ENCODE measurements at places on chromosomes 16 and 17.

DNA sequence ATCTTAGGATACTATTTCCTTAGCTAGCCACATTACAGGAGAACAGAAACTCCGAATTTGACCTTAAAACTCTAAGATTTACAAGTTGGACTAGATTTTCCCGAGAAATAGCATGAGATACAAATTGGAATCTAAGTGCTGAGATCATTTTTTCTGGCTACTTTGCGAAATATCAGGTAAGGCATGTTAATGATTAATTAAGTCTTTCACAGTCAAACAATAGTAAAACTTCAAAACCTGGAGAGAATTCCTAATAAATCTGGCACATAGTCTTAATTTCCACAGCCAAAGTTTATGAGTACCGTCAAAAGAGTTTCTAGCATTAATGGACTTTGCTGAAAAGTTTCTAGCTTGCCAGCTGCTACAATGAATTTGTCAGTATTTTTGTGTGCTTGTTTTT lies 379.5 kb upstream of the TOM1L1 start:
- no peak for DNase-seq

DNA sequence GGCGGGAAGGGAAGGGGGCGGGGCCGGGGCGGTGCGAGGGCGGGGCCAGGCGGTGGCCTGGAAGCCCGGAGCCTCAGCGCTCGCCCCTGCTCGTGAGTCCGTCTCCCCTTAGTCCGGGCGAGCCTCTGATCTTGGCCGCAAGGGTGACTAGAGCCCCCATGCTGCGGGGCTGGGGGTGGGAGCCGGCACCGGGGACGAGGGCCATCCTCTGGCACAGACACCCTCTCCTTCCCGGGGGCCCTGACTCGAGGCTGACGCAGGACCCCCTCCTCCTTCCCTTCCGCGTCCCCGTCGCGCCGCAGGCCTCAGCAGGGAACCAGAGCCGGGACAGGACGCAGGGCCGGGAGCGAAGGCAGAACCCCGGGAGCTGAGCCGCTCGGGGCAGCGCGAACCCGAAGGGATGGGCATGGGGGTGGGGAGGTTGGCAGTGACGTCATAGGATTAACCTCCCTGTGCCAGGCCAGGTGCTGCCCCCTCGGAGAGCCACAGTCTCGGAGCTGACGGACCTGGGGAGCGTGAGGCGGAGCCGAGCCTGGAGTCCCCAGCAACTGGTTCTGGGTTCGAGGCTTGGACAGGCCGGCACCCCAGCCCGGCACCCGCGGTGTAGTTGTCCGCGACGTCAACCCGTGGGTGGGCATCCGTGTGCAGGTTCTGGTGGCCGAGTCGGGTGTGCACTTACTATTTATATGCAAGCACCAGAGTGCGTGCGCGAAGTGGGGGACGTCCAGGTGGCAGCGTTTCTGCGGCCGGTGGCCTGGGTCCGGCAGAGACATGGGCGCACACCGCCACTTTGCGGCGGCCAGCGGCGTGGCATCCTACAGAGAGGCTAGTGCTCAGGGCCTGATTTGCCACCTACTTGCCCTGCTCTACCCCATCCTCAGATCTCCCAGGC lies 503 bp upstream of the PLCD3 start:
- peak; percentile 94 for DNase-seq

DNA sequence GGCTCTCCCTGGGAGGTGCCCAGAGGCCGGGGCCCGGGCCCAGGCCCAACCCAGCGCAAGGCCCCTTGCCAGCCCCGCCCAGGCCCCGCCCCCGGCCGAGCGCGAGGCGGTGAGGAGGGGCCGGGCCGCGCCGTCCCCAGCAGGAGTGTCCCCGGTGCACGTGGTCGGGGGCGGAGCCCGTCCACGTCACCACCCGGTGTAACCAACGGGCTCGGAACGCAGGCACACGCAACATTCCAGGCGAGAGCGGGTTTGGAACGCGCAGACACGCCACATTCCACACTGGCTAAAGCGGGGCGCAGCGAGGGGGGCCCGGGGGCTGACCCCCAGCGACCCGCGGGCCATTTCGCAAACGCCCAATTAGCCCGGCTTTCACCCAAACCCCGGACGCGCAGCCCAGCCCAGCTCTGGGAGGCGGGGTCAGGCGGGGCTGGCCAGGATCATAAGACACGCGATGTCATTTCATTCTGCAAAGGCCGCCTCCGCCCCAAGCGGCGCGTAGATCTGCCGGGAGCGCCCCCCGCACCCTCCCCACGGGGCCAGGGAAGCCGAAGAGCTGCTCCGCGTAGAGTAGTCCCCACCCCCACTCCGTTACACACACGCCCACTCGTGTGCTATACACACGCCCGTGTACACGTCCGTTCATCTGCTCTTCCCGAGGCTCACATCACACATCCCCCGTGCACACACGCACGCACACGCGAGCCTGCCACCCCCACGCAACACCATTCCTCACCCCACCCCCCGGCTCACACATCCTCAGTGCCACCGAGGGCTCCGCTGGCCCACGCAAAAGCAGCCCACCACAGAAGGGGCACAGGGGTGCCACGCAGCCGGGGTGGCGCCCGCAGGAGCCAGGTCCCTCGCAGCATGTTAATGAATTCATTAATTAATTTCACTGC lies 1.0 kb downstream of the MNT start:
- DNase-seq, result peak; percentile 86

DNA sequence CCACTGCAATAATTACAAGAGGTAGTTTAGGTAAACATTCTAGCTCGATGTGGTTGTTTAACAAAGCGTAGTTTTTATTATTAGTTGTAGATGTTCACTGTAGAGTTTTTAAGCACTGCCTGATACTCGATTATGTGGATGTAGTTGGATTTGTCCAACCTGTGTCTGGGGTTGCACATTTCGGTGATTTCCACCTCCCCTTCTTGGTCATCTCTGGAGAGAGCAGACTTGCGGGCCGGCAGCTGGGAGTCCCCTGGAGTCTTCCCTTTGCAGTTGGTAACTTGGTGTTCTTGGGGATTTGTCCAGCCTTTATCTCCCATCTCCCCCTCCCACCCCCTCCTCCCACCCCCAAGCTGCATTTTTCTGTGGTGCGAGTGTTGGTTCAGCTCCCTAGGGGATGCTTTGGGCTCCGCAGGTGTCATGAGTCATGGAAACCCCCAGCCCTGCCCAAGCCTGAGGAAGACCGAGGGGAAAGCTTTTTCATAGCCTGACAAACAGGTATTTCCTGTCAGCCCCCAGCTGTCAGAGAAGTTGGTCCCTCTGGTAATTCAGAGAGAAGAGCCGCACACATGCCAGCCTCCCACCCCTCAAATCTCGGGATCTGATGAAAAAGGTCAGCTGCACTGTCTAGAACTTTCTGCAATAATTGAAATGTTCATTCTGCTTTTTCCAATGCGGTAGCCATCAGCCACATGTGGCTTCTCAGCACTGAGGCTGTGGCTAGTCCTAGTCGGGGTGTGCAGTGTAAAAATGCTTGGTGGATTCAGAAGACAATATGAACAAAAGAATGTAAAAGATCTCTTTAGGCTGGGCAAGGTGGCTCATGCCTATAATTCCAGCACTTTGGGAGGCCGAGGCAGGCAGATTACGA lies 50.3 kb downstream of the KSR1 start:
- DNase-seq, result peak; percentile 47

- peak; percentile 9 for DNase-seq
Measured at GRCh38 chr17:55664287-55664686, 58.4 kb downstream of the TMEM100 start.

DNA sequence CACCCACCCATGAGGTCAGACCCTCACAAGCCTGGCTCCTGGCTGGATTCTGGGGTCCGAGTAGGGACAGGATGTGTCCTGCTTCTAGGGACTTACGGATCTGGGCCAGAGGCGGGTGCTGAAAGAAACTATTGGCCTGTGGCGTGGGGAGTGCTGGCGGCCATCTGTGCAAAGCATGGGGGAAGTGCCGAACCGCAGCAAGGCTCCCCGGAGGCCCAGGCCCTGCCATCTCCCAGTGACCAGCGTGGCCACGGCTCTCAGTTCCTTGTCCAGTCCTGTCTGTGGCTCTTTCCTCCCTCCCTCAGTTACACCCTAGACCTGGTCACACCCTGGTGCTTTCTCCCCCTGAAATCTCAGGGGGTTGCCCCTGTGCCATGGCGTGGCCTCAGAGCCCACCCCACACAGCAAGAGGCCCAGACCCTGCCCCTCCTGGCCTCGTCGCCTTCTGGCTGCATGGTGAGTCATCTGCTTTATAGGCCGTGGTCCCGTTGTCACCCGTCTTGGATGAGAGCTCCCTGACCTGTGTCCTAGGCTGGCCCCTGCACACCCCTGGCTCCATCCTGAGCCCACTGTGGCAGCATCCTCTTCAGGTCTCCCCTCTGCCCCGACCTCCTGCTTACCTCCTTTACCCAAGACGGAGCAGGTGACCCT lies 54.5 kb downstream of the PRMT7 start:
- DNase-seq, result no peak

- no peak for DNase-seq
Measured at GRCh38 chr16:69412287-69412686, 12.1 kb upstream of the CYB5B start.

DNA sequence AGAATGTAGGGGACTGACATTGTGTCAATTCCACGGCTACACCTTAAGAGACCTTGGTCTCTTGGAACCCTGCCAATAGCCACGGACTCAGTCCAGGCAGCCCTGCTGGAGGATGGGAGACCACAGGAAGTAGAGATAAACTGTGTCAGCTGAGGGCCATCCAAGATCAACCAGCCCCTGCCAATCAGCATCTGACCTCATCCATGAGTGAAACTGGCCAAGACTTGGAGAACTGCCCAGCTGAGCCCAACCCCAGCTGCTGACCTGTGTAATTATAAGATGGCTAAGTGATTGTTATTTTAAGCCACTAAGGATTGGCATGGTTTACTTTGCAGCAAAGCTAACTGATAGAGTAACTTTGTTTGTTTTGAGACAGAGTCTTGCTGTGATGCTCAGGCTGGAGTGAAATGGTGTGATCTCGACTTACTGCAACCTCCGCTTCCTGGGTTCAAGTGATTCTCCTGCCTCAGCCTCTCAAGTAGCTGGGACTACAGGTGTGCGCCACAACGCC lies 13.3 kb upstream of the YWHAE start:
- no peak for DNase-seq

GRCh38 chr17:41680426-41681040 lies 8.2 kb upstream of the EIF1 start:
- DNase-seq, result no peak

DNA sequence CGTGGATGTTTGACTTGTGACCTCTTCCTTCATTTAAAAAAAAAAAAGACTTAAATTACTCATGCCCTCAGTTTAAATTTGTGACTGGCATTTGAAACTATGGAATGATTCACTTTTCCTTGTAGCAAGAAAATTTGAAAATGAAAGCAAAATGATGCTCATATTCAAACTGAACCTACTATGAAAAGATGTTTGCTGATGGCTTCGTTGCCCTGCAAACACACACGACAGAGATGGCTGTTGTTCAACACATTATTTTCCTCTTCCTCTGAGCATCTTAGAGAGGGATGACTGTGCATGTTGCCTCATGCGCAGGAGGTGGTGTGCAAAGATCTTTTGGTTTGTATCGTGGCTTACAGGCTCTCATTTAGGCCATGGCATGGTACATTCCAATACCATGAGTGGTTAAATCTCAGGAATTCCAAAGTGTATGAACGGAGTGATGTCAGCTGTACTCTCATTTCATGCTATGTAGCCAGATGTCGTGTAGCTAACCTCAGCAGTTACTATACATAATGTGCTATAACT lies 164.5 kb downstream of the PRKCA start:
- no peak for DNase-seq

DNA sequence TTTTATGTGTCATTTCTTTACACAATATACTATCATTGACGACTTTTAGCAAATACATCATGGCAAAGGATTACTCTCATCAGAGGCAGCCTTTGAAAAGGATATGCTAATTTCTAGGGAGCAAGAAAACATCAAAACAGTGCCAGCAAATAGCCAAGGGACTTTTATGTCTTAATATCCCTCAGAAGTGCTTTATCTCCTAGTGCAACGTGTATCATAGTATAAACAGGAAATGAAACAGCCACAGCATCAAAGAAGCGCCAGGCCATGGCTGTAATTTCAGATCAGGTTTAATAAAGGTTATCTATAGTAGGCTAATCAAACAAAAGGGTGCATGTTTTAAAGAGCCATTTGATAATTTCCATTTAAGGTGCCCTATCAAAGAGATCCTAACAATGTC lies 159.9 kb downstream of the AXIN2 start:
- no peak for DNase-seq
